ENCODE measurements at places on chromosomes 1 and 21.

GRCh38 chr21:44392916-44393315 is 39.5 kb downstream of the TRPM2 start:
- DNase-seq: no peak
- H3K36me3 ChIP-seq: no peaks in the 10 kb centered on the region
- no peak overlapping the region for H3K4me3 ChIP-seq
- no peak overlapping the region for H3K27ac ChIP-seq
- no peaks in the 10 kb centered on the region for H3K27me3 ChIP-seq

DNA sequence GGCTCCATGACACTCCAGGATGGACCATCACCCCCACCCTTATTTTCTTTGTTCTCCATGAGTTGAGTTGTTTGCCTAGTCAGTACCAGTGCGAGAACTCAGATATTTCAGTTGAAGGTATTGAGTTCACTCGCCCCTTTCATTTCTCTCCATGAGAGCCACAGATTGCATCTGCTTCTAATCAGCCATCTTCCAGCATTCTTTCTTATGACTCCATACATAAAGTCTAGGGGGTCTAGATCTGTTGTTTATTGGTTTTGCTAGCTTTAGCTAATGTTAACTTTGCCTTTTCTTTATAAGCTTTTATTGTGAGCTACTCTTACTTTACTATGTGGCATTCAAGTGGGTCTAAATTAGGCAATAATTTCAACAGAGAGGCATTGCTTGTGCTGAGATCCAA is 71.6 kb upstream of the PDC start:
- H3K4me3 ChIP-seq: no peak overlapping the region
- no peaks in the 10 kb centered on the region for H3K4me1 ChIP-seq
- no peaks in the 10 kb centered on the region for H3K27me3 ChIP-seq

DNA sequence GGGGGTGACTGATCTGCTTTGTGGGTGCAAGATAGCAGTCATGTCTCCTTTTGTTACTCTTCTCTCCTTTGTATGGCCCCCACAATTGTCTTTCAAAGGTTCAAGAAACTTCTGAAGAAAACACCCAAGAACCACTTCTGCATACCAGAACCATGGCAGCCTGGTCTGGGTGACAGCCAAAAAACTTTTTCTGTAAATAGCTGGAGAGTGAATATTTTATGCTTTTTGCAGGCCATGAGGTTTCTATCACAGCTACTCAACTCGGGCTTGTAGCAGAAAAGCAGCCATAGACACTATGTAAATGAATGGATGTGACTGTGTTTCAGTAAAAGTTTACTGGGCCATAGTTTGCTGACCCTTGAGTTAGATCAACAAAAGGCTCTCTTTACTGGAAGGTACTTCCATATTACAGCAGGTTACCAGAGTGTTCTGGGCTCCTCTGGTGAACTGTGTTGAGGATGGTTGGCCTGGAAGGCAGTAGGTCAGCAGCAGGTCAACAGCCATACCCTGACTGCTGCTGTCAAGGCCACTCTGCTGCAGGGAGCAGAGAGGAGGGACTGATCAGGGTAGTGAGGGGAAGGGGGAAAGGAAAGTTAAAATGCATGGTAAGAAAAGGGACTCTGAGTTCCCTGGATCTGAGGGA is 116.4 kb downstream of the GDAP2 start:
- no peak overlapping the region for H3K27ac ChIP-seq
- no peak overlapping the region for H3K4me3 ChIP-seq
- no peaks in the 10 kb centered on the region for H3K4me1 ChIP-seq
- DNase-seq: no peak
- no peaks in the 10 kb centered on the region for H3K36me3 ChIP-seq

DNA sequence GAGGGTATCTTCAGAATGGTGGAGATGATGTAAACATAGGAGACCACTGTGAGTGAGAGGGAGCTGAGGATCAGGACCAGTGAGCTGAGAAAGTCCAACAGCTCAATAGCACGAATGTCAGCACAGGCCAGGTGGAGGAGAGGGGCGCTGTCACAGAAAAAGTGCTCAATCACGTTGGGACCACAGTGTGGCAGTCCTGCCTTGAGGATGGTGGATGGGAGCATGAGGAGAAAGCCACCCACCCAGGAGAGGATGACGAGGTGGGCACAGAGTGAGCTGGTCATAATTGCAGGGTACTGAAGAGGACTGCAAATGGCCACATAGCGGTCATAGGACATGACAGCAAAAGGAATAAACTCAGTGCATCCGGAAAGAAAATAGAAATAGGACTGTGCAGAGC is 8.1 kb downstream of the OR11L1 start:
- H3K36me3 ChIP-seq: no peaks in the 10 kb centered on the region
- H3K27me3 ChIP-seq: no peaks in the 10 kb centered on the region
- H3K4me3 ChIP-seq: no peak overlapping the region

GRCh38 chr1:11913291-11913690 is 12.9 kb downstream of the KIAA2013 start:
- DNase-seq: no peak
- H3K27ac ChIP-seq: no peak overlapping the region
- peaks cover 11% of the 10 kb centered on the region for H3K36me3 ChIP-seq

- no peak overlapping the region for H3K4me3 ChIP-seq
- H3K27ac ChIP-seq: no peak overlapping the region
- no peak for DNase-seq
- H3K27me3 ChIP-seq: no peaks in the 10 kb centered on the region
- H3K36me3 ChIP-seq: no peaks in the 10 kb centered on the region
Measured at GRCh38 chr1:201077736-201078135, 34.5 kb downstream of the CACNA1S start.

DNA sequence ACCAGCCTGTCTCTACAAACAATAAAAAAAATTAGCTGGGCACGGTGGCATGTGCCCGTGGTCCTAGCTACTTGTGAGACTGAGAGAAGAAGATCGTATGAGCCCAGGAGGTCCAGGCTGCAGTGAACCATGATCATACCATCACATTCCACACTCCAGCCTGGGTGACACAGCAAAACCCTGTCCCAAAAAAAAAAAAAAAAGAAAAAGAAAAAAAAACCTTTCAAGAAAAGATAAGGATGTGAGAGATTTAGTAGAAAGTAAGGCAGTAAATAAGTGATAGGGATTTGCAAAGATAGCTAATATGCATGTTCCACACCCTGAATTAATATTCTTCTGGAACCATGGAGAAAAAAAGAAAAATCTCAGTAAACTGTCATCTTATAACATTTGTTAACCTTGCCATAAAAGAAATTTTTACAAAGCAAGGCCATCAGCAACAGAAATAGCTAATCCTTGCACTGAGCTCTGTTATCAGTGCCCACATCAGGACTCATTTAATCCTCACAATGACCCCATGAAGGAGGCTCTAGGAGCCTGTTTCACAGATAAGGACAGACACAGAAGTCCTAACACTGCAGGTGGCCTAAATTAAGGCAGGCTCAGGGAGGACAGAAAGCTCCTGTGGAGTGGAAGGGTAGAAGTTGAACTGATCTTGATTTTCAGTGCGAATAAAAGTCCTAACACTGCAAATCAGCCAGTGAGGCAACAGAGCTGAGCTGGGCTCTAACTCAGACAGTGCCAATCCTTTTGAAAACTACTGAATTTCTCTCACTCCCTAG is 7.6 kb downstream of the GNB1 start:
- H3K36me3 ChIP-seq: peaks cover 7% of the 10 kb centered on the region
- no peak overlapping the region for H3K4me3 ChIP-seq
- H3K27ac ChIP-seq: no peak overlapping the region
- H3K27me3 ChIP-seq: no peaks in the 10 kb centered on the region
- peaks cover 3% of the 10 kb centered on the region for H3K4me1 ChIP-seq

DNA sequence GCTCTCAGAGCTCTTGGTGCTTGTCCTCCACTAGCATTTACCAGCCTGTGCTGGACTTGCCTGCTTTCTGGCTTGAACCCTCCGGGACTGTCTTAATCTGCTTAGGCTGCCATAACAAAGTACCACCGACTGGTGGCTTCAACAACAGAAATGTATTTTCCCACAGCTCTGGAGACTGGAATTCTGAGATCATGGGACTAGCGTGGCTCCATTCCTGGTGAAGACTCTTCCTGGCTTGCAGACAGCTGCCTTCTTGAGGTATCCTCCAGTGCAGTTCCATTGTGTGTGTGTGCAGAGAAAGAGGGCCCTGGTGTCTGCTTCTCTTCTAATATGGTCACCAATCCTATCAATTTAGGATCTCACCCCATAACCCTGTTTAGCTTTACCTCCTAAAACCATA is 22.0 kb upstream of the RCAN1 start:
- H3K4me3 ChIP-seq: no peak overlapping the region
- no peak overlapping the region for H3K27ac ChIP-seq
- no peaks in the 10 kb centered on the region for H3K4me1 ChIP-seq
- H3K27me3 ChIP-seq: no peaks in the 10 kb centered on the region
- no peak for DNase-seq

GRCh38 chr1:116956378-116956777 is 45.2 kb upstream of the CD101 start:
- H3K4me1 ChIP-seq: no peaks in the 10 kb centered on the region
- no peaks in the 10 kb centered on the region for H3K27me3 ChIP-seq
- H3K27ac ChIP-seq: no peak overlapping the region
- peaks cover under 1% of the 10 kb centered on the region for H3K36me3 ChIP-seq

DNA sequence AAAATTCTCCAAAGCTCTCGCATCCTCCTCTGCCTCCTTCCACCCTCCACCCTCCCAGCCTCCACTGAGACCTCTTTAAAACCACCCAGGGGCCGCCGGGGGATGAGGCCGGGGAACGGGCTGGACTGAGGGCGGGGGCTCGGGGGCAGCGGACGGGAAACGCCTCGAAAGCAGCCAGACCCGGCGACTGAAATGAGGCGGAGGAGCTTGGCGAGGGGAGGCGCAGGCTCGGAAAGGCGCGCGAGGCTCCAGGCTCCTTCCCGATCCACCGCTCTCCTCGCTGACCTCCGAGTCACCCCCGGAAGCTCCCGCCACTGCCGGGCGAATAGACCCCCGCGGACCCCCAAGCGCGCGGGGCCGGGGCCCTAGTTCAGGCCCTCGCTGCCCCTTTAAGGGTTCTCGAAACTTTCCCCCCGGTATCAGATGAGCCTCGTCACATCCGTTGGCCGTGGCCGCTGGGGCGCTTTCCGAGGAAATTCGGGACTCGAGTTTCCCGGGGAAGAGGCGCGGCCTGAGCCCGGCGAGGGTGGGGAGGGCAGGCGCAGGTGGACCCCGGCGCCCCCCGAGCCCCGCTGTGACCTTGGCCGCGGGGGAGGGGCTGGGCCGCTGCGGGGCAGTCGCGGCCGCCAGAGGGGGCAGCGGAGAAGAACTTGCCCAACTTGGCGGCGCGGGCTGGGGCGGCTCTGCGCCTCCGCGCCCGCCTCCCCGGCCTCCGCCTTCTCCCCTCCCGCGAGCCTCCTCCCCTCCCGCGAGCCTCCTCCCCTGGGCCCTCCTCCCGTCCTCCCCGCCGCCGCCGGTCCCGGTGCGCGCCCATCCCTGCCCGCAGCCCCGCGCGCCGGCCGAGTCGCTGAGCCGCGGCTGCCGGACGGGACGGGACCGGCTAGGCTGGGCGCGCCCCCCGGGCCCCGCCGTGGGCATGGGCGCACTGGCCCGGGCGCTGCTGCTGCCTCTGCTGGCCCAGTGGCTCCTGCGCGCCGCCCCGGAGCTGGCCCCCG is at the start of gene BACE2:
TSS of gene BACE2 (plus strand) at position 813 of the 995 bp plus-strand sequence. CDS start at position 917, 104 bp downstream.
- H3K27me3 ChIP-seq: peaks cover 52% of the 10 kb centered on the region
- no peaks in the 10 kb centered on the region for H3K36me3 ChIP-seq
- peak within 1 kb of the TSS; percentile 30 for H3K4me3 ChIP-seq
- DNase-seq: peak; percentile 14

- DNase-seq: no peak
- no peaks in the 10 kb centered on the region for H3K36me3 ChIP-seq
- H3K27me3 ChIP-seq: no peaks in the 10 kb centered on the region
- no peak overlapping the region for H3K27ac ChIP-seq
- H3K4me1 ChIP-seq: no peaks in the 10 kb centered on the region
Measured at GRCh38 chr1:202244841-202245261, 51.3 kb downstream of the LGR6 start.

DNA sequence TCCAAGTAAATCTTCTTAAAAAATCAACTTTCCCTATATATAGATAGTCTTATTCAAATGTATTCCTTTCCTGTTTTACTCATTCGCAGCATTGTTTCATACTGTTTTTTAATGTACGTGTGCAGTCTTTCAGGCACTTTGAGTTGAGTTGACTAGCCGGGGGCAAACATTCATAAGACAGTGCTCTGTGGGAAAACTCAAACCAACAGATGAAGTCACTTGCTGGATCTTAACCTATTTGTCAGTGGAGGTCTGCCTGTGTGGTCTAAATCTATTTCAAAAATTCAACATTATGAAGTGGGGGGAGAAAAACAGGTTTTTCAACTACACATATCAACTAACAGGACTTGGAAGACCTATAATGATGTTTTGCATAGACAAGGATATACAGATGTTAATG is 6.2 kb downstream of the HSD11B1 start:
- H3K4me1 ChIP-seq: no peaks in the 10 kb centered on the region
- H3K27me3 ChIP-seq: peaks cover 2% of the 10 kb centered on the region
- no peak for DNase-seq
- no peak overlapping the region for H3K27ac ChIP-seq
- no peaks in the 10 kb centered on the region for H3K36me3 ChIP-seq

DNA sequence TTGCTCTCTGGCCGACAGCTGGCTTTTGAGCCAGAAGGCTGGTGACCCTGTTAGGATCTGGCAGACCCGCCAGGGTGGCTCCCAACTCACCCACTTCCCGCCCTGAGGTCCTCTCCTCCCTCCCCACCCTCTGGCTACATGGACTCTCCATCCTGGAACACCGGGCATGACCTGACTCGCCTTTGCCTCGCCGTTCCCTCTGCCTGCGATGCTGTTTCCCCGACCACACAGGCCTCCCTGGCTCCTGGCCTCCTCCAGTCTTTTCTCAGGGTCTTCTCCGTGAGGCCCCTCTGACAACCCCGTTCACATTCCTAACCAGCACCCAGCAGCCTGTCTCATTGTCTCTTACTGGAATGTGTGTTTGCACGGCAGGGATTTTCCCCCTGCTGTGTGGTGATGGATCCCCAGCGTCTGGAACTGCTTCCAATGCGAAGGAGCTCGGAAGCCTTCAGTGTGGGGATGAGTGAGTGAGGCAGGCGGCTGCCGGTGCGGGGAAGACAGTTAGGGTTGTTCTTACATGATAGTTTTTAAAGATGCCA is 46.0 kb upstream of the POFUT2 start:
- no peak overlapping the region for H3K4me3 ChIP-seq
- no peak overlapping the region for H3K27ac ChIP-seq
- no peak for DNase-seq
- no peaks in the 10 kb centered on the region for H3K4me1 ChIP-seq

- H3K27ac ChIP-seq: no peak overlapping the region
- no peak overlapping the region for H3K4me3 ChIP-seq
- no peaks in the 10 kb centered on the region for H3K27me3 ChIP-seq
- DNase-seq: no peak
- peaks cover 9% of the 10 kb centered on the region for H3K36me3 ChIP-seq
- H3K4me1 ChIP-seq: peaks cover 3% of the 10 kb centered on the region
Measured at GRCh38 chr1:13797397-13797796, 97.4 kb downstream of the PRDM2 start.

All from thymus (tissue), 14 donors.